ENCODE measurements at places on chromosomes 12 and 14.

DNA sequence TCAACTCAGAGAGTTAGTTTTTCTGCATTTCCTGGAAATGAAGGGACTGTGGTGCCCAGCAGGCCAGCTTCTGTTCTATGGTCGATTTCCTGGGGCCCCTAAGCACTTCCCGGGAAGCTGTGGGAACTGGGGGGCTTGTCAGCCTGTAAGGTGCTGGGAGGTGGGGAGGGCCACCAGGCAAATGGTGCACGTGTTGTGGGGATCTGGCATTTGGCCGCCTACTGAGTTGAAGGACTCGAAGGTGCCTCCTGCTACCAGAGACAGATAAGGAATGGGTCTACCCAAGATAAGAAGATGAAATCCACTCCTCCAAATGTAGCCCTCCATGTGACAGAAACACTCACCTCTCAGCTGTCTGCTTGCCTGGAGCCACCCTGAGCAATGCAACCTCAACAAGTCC lies 341.7 kb downstream of the DPF3 start:
- DNase-seq = no peak

DNA sequence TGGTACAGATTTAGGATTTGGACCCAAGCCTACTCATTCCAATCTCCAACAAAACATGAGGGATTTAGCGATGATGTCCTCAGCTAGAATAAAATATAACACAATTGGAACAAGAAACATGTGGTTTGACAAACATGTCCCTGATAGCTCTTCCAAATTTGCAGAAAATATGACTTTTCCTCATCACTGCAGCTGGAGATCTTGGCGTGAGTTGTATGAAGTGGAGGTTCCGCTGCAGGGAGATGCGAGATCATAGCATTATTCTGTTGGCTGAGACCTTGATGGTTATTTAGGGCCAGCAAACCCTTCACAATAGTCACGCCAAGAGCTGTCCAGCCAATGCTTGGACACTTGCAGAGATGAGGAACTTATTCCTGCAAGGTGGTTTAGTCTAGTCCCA lies 413.4 kb upstream of the TBX3 start:
- no peak for DNase-seq

DNA sequence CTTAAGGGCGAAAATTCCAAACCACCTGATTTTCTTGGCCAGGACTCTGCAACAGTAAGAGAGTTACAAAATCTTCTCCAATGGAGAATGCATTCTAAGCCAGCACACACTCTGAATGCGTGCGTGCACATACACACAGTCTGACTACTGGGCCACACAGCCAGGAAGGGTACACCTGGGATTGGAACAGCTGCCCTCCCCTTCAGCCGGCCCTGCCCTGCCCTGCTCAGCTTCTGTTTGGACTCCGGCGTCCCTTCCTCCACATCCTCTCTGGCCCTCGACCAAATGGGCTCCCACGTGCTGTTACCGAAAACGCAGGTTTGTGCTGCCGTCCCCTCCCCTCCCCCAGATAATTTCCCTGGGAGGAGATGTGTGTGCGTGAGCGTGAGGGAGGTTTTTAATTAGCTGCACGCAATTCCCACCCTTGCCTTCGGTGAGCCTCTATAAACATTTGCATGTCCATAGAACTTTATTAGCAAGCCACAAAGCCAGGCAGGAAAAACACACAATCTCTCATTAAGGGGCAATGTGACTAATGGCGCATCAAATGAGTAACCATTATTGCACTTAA lies 43.0 kb downstream of the CCNK start:
- no peak for DNase-seq

- no peak for DNase-seq
Measured at GRCh38 chr12:1692895-1693610, 2.2 kb downstream of the ADIPOR2 start.

DNA sequence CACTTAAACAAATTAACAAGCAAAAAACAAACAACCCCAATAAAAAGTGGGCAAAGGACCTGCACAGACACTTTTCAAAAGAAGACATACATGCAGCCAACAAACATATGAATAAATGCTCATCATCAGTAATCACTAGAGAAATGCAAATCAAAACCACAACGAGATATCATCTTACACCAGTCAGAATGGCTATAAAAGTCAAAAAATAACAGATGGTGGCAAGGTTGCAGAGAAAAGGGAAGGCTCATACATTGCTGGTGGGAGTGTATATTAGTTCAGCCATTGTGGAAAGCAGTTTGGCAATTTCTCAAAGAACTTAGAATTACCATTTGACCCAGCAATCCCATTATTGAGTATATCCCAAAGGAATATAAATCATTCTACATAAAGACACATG lies 34.6 kb upstream of the NT5DC3 start:
- no peak for DNase-seq

DNA sequence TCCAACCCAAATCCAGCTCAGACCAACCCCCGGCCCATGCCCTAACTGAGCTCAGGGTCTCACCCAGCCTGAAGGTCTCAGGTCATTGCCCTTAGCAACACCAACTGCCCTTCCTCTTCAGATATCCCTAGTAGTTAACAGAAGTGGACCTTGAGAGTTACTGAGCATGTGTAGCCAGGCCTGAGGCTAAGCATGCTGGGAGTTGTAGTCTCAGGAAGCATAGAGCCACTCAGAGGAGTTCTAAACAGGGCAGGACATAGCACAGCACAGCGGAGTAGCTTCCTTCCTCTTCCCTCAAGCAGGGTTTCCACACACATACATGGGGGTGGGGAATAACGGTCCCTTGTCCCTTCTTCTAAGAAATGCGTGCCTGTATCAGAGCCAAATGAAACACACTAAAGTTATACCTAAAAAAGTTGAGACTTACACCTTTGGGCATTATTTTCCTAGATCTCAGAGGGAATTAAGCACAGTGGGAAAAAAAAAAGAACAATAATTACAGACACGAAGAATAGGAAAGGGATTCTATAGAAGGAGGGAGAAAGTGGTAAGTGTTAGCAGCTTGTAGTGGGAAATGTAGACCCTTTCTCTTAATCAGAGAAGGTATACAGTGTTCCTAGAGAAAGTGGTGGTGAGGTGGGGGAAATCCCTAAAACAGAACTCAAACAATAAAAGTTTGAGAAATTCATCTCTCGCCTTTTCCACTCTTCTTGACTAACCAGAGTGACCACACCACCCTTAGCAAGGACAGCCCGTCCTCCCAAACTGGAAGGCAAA lies 4.4 kb downstream of the KMT2D start:
- peak; percentile 70 for DNase-seq

- DNase-seq = no peak
Measured at GRCh38 chr14:105484069-105484996, 2.4 kb upstream of the CRIP1 start.

DNA sequence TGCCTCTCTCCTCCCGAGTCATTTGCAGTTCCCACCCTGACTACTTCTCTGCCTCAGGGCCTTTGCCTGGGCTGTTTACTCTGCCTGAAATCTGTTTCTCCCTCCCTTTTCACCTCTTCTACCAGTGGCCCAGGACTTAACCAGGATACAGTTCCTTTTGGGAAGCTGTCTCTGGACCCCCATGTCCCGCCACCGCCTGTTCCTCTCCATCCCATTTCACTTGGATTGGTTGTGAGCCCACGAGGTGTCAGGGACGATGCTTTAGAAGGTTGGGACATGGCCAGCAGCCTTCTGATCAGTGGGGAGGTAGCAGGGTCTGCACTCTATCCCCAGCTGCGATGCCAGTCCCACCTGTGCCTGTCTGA lies 51.8 kb downstream of the FAM222A start:
- DNase-seq = no peak

GRCh38 chr14:33271216-33271615 lies 332.5 kb downstream of the NPAS3 start:
- no peak for DNase-seq
